Activated CD4-positive, alpha-beta T cell treated with anti-CD3 and anti-CD28 coated beads, Interleukin-2, amount 10 ng/mL, durations not matched to agents 7 days and 5 days (primary cell): ENCODE measurements at places on chromosomes 16 and 17. TPM values are rescaled to one million over a fixed set of nuclear protein-coding genes. Genes with fewer than 3 reads are reported as not detected.

- H3K27me3 ChIP-seq = no peaks in the 10 kb centered on the region
- no peak overlapping the region for H3K27ac ChIP-seq
- no peak for DNase-seq
- H3K36me3 ChIP-seq = no peaks in the 10 kb centered on the region
- H3K4me1 ChIP-seq = no peaks in the 10 kb centered on the region
Observed at GRCh38 chr17:20200016-20200795, 191.0 kb downstream of the SPECC1 start.

Gene CDH8
- total RNA-seq = not detected

Gene SERPINF2
- 1.3 TPM for total RNA-seq

Gene RNF112
- total RNA-seq = 0.58 TPM
